ENCODE measurements at places on chromosomes 5 and 9. TPM values are rescaled to one million over a fixed set of nuclear protein-coding genes. Genes with fewer than 3 reads are reported as not detected.

Gene SAXO1
- polyA plus RNA-seq, result 0.11 TPM

Gene HTR1A
- polyA plus RNA-seq, result 6.5 TPM

Gene PCDHGA12
- polyA plus RNA-seq, result 1.2 TPM

Gene UTP15
- polyA plus RNA-seq, result 17.4 TPM

Gene BARHL1
- not detected for polyA plus RNA-seq

Gene DNM1
- 34.3 TPM for polyA plus RNA-seq

Gene GARNL3
- polyA plus RNA-seq, result 6.5 TPM

Gene CENPK
- 13.3 TPM for polyA plus RNA-seq

Data from H1 (cell line).